Stimulated activated CD4-positive, alpha-beta T cell treated with anti-CD3 and anti-CD28 coated beads, Interleukin-1b, Interleukin-23, amount 100 ng/mL, for 1 hour (primary cell): ENCODE measurements at places on chromosomes 2 and 18.

- DNase-seq, result no peak
These were observed 53.2 kb downstream of the NEMP2 start for GRCh38 chr2:190481339-190481738.

GRCh38 chr18:76615065-76615733, 120.2 kb upstream of the ZNF516 start:
- no peak for DNase-seq

GRCh38 chr2:72793798-72794440, 31.9 kb downstream of the EXOC6B start:
- DNase-seq, result no peak

DNA sequence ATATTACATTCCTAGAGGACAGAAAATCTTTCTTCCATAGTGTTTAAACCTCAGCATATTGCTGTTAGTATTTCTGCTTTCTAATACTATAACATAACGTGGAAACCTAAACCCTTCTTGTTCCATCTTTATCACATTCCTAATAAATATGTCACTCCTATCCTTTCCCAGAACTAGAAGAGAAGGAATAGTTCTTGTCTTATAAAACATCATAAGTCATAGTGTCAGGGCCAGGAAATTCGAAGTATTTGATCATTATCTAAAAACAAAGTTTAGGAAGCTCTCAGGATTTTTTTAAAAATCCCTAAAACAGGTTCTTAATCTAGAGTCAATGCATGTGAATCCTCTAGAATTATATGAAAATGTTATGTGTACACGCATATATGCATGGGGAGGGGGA, 2.0 kb downstream of the NHEJ1 start:
- no peak for DNase-seq

DNA sequence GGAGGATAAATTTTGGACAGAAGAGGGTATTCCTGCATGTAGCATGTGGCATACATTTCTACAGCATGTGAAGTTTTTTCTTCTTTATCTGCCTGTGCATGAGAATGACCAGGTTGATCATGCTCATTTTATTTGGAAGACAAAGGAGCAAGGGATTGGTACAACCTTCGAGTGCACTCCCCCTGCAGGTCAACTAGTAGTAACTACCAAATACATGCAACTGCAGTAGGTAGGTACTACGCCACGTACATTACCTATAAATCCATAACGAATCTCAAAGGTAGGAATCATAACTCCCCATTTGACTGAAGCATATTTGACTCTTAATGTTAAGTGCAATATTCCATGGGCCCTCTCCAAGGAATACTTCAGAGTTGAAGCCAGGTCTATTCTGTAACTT, 763.9 kb downstream of the TSN start:
- no peak for DNase-seq
